Stimulated activated CD8-positive, alpha-beta memory T cell treated with anti-CD3 and anti-CD28 coated beads, Interleukin-2, amount 100 ng/mL, for 1 hour (primary cell): ENCODE measurements at places on chromosomes 5 and 9.

DNA sequence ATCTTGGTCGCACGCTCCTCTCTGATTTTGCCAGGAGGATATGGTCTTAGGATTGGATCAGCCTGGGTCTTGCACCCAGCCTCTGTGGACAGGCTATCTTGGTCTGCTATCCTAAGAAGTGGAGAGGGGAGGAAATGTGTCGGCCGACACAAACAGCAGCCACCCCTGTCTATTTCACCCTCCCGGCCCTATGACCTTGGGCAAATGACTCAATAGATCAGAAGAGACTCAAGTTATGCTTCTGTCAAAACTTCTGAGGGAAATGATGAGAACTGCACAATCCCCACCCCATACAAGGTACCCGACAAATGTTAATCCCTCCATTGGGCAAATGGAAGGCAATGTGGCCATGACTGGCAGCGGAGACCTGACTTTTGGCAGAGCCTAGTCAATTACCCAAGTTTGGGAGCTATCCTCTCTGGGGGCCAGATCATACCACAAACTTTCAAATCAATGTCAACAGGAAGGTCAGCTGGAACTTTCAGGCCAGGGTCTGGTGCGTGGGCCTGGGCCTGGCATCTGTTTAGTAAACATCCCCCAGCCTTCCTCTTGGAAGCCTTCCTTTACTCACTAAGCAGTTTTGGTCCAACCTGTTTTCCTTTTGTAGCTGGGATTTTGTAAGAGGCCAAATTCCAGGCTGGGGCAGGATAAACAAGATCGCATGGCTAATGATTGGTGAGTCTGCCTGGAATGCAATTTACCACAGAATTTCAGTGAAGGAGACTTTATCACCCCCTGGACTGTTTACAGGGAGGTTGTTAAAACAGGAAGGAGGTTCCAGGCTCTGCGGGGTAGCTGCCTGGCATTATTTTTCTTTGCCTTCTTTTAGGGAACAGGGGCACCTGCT lies 64.2 kb upstream of the CPEB4 start:
- no peak for DNase-seq

- DNase-seq: no peak
Measured at GRCh38 chr9:77965445-77966123, 66.0 kb downstream of the GNAQ start.

- no peak for DNase-seq
Measured at GRCh38 chr9:32378496-32378895, 5.9 kb upstream of the ACO1 start.

- DNase-seq: no peak
Measured at GRCh38 chr5:71899865-71900342, 180.8 kb downstream of the CARTPT start.

GRCh38 chr5:161707382-161707781 lies 21.9 kb downstream of the GABRA6 start:
- DNase-seq: no peak

GRCh38 chr9:136662656-136663581 lies at the start of gene EGFL7:
TSS of gene EGFL7 (plus strand) at chr9:136662916. CDS start at chr9:136668283, 5,367 bp downstream.
- DNase-seq: no peak

- no peak for DNase-seq
Measured at GRCh38 chr9:77030045-77030444, 10.6 kb downstream of the FOXB2 start.

GRCh38 chr9:135611142-135611874 lies 28.0 kb downstream of the GLT6D1 start:
- DNase-seq: no peak

- no peak for DNase-seq
Measured at GRCh38 chr9:33840381-33840780, 23.4 kb downstream of the UBE2R2 start.

DNA sequence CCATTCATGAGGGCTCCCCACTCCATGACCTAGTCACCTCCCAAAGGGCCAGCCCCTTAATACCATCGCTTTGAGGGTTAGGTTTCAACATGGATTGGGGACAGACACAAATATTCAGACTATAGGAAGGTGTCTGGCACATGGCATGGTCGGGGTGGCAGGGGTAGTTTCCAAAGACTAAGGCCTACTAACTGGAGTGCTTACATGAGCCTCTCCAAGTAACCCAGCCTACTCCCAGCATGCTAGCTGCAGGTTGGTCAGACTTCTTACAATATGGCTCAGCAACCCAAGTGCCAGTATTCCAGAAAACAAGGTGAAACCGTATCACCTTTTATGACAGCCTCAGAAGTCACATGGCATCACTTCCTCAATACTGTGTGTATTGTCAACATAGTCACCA lies 19.9 kb upstream of the OTULINL start:
- no peak for DNase-seq

- no peak for DNase-seq
Measured at GRCh38 chr5:147450606-147451005, 59.3 kb downstream of the DPYSL3 start.

- no peak for DNase-seq
Measured at GRCh38 chr5:95403996-95404395, 12.8 kb downstream of the FAM81B start.

DNA sequence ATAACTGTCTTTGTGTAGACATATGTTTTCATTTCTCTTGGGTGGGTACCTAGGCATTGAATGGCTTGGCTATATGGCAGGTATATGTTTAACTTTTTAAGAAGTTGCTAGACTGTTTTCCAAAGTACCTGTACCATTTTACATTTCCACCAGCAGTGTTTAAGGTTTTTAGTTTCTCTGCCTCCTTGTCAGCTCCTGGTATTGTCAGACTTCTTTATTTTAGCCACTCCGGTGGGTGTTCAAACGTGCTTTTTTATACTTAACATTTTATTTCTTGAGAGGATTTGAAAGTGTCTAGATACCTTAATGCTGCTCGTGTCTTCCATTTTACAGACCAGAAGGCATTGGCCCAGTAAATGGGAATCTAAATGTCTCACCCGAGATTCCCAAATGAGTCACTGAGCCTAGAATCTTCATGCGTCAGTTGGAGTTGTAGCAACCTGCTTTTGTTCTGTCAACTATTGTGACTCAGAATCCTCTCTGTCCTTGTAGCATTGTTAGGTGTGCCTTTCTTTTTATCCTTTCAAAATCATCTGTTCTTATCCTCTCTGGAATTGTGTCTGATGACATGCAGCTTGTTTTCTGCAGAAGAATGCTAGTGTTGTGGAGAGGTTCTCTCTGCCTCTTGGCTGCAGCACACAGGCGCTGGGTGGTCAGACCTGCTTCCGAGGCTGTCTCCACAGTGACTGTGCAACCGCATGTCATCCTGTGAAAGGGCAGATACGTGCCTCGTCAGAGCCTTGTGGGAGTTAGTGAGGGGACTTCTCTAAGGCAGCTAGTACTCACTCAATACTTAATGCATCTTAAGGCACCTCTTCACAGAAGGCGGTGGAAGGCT lies 291.8 kb downstream of the AOPEP start:
- no peak for DNase-seq

GRCh38 chr5:79745255-79745654 lies 55.6 kb downstream of the CMYA5 start:
- no peak for DNase-seq

GRCh38 chr9:88462191-88462590 lies 72.8 kb upstream of the NXNL2 start:
- no peak for DNase-seq

- DNase-seq: no peak
Measured at GRCh38 chr5:58090704-58091103, 369.2 kb downstream of the PLK2 start.

DNA sequence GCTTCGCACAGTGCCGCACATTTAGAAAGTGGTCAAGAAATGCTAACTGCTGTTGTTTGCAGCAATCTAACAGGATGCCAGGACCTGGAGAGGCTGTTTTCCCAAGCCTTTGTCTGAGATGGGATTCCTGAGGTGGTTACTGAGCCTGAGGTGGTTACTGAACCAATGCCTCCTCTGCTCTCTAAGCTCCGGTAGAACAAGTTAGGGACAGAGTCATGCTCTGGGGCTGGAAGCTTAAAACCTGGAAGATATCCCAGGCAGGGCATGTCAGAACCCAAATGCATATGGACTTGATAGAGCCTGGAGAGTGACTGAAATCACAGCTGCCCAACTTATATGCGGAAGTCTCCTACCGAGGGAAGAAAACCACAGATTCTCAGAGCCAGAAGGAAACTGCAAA lies 46.5 kb upstream of the FAT2 start:
- no peak for DNase-seq

DNA sequence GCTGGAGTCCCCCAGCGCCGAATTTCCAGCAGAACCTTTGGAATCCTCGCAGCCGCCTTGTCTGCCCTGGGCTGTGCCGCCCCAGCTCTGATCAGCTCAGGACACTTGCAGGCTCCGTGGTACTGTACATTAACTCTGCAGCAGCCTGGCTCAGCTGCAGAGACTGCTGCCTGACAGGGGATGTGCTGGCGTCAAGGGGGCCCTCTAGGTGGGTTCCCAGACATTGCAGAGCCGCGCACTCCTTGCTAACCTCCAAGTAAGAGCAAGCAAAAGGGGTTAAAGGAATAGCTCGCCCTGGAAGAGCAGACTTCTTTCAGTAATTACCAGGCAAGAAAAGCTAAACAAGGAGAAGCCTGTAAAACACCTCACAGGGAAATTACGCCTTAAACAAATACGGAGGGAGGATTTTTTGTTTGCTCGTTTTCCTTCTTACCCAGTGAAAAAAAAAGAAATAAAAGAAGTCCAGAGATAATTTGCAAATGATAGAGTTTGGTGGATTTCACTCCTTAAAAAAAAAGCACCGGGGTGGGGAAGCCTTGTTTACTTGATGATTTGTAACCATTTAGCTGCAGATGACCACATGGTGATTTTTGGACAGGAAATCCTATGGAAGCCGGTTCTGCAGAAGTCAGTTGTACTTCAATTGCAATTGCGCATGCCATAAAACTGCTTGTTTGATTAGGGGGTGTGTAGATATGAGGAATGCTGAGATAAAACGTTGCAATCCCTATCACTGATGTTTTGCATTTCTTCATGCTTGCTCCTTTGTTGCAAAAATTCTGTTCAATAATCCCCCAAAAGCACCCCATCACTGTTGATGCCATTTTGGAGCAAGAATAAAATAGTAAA lies 305.8 kb downstream of the PDE4D start:
- no peak for DNase-seq

DNA sequence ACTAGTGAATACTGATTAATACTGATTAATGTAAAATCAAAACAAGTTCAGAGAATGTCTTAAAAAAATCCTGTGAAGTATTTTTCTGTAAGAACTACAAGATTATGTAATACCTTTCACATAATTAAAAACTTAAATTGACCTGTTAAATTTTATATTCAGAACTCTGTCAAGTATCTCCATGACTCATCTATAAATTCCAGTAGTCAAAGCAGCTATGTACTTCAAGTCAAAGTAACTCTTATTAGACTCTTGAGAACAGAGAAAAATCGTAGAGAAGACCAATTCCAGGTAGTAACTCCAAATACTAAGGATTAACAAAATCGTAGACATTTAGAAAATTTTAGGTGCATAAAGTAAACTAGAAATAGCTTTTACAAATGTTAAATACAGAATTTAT lies 77.1 kb downstream of the HOMER1 start:
- no peak for DNase-seq

- DNase-seq: no peak
Measured at GRCh38 chr5:57505272-57506200, 22.9 kb upstream of the ACTBL2 start.

DNA sequence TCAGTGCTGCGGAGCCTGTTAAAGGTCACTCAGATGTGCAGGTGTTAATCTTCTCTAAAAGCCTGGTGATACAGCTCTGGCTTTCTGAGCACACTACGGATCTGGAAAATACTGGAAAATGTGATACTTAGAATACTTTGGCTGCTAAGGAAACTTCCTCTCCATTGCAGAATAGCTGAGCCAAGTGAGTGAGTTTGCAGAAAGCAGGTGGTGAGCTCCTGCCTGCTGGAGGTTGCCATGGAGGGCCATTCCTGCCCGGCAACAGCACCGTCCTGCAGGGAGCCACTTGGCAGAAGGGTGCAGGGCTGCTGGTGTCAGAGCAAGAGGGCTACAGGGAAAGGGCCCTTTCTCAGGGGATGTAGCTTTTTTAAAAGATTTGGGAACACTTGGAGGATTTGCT lies 40.7 kb downstream of the SECISBP2 start:
- DNase-seq: no peak

DNA sequence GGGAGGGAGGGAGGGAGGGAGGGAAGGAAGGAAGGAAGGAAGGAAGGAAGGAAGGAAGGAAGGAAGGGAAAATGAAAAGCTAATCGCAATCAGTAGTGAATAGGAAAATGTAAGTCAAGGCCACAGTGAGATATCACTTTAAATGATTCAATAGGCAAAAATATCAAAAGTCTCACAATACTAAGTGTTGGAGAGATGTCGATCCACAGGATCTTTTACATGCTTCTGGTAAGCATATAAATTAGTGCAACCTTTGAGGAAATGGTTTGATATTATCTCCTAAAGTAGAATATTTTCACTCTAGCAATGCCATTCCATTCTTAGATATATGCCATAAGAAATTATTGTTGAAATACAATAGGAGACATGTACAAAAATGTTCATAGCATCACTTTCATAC lies 58.4 kb downstream of the FRMD3 start:
- no peak for DNase-seq

GRCh38 chr9:119792242-119792641 lies 423.0 kb upstream of the BRINP1 start:
- DNase-seq: no peak

DNA sequence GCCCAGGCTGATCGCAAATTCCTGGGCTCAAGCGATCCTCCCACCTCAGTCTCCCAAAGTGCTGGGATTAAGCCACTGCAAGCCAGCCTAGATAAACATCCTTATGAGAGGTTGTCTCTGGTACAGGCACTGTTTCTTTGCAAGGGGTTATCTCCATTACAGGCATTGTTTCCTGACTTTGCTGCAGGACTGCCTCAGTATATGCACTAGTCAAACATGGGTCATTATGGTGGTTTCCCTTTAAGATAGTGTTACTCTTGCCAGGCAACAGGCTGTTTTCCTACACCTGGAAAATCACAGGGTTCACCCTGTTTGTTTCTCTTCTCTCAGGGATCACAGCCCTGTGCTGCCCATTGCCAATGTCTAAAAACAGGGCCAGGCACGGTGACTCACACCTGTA lies 7.8 kb upstream of the CLTB start:
- DNase-seq: no peak

GRCh38 chr5:10145923-10146401 lies 103.7 kb downstream of the ATPSCKMT start:
- no peak for DNase-seq

- no peak for DNase-seq
Measured at GRCh38 chr9:136541179-136541578, 4.7 kb downstream of the NOTCH1 start.

GRCh38 chr5:56154732-56155484 lies 78.2 kb downstream of the ANKRD55 start:
- no peak for DNase-seq
